CD4-positive, alpha-beta T cell treated with Interleukin-2 at 100 ng/mL for 4 hours (primary cell): ENCODE measurements at places on chromosomes 11 and 22.

GRCh38 chr11:108048269-108048668, 39.6 kb downstream of the CUL5 start:
- no peak for DNase-seq

GRCh38 chr11:62105667-62106191, 18.1 kb upstream of the INCENP start:
- no peak for DNase-seq

DNA sequence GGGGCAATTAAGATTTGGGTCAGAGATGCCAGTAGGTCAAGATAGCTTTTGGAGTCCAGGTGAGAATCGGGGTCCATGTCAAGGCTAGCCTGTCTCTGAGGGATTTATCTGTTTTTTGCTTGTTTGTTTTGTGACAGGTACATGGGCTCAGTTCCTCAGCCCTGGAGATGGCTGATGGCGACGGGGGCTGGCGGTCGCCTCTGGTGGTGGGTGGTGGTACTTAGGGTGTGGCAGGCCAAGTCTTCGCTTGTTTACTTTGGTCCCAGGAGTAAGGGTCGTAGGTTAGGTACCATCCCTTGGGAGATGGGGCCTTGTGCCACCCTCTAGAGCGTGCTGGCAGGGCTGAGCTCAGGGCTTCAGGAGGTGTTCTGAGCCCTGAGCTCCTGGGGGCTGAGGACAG, 4.7 kb downstream of the SLC25A45 start:
- DNase-seq: no peak

DNA sequence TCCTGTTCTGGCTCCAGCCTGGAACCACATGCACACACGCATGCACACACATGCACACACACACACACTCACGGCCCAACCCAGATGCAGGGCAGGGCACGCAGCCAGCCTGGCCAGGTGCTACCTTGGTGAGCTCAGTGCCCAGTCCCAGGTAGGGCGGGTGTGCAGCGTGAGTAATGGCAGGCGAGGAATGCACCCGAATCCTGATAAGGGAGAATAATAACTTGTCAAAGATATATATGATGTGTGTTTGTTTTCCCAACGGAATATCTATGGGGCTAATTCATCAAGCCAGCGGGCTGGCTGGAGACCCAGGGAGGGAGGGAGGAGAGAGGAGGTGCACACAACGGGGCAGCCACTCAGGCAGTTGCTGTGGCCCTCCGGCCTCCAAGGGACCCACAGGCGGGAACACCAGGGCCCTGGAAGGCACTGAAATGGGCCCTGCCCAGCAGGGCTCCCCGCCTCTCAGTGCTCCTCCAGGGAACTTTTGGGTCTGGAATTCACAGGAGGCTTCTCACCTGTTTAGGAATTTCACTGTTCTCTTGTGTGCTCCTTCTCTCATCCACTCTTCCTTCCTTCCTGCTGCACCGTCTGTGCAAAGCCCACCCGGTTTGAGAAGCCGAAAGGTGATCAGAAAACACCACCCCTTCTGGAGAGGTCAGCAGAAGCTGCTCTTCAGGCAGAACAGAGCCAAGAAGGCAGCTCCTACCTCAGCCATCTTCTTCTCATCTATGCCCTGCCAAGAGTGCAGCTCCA, 79.0 kb downstream of the BUD13 start:
- DNase-seq: no peak

DNA sequence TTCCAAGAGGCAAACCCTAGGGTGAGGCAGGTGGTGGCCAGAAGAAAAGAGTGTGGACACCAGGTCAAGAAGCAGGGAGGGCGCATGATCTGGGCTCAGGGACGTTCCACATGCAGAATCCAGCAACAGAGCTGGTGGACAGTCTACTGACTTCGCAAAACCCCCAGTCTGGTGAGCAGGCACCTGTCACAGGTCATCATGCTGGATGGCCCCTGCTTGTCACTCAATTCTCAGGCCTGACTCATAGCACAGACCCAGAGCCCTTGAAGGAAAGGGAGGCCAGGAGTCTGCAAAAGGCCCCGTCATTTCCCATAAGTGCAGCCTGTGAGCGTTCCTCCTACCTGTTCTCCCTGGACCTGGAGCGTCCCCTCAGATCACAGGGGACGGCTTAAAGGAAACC, 18.2 kb downstream of the APOL4 start:
- no peak for DNase-seq

- no peak for DNase-seq
Measured at GRCh38 chr22:19129871-19130270, 1.2 kb upstream of the TSSK2 start.

GRCh38 chr11:99188221-99188620, 167.5 kb downstream of the CNTN5 start:
- no peak for DNase-seq
